ENCODE measurements at places on chromosomes 13 and 19. TPM values are rescaled to one million over a fixed set of nuclear protein-coding genes. Genes with fewer than 3 reads are reported as not detected.

- DNase-seq, result no peak
Observed at GRCh38 chr13:46526740-46527139, 26.2 kb upstream of the LRCH1 start.

DNA sequence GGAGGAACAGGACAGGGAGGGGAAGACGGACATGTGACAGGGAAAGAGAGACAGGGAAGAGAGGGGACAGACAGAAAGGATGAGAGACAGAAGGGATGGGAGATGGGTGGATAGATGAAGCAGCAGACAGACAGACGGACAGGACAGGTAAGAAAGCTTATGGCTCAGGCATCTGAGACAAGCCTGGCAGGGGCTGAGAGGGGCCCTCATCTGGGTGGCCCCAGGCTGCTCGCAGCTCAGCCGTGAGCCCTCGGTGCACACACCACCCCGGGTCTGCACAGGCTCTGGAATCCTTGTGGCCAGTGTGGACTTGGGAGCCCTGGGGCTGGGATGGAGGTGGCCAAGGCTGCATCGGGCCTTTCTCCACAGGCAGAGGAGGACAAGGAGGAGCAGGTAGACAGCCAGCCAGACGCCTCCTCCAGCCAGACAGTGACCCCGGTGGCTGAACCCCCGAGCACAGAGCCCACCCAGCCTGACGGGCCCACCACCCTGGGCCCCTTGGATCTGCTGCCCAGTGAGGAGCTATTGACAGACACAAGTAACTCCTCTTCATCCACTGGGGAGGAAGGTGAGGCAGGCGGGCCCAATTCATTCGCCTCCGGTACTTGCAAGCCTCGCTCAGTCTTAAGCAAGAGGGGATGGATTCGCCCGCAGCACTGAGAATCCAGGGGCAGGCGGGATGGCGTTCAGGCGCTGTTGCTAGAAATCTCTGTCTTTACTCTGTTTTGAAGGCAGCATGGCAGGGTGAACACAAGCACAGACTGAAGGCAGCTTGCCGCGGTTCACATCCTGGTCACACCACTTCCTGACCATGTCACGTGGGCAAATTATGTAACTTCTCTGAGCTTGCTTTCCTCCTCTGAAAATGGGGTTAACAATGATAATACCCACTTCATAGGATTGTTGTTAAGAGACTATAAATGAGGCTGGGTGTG is 14.0 kb downstream of the GRAMD1A start:
- no peak for DNase-seq

DNA sequence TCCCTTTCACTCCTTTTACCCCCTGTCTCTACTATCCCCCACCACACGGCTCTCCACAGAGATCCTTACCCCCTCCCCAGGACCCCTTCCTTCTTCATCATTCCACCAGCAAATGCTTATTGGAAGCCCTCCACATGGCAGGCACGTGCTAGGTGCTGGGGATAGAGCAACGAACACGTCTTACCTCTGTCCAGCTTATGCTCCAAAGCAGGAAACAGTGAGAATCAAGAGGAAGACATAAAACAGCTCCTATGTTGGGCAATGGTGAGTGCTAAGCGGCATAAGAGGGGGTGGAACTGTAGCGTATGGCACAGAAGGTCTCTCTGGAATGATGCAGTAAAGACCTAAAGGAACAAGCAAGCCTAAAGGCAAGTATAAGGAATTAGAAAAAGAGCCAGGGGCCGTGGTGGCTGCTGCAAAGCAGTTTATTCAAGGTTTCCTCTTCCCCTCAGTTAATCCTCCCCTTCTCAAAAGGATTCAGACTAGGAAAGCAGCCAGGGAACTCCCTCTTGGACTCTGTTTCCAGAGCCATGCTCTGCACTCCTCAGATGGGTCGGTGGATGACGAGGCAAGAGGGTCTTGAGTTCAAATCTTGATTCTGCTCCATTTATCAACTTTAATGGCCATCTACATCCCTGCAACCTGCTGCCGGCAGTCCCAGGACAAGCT is 289.4 kb downstream of the FOXO1 start:
- no peak for DNase-seq

DNA sequence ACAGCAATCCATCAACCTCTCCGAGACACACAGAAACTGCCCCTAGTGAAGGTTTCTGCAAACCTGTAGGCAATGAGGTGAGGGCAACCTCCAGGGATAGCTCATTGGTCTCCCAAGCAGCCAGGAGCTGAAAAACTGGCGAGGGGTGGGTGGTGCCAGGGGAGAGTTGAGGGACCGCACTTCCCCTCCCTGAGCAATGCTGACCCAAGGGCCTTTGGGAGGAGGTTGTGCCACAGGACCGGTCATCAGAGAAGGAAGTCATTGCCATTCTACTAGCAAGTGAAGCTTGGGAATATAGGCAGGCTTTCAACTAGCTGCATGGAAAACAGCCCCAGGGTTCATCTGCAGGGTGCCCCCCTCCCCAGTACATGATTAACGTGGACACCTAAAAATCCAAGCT is 23.1 kb upstream of the MED4 start:
- no peak for DNase-seq

KASH5 gene
- not detected for polyA plus RNA-seq

WDR88 gene
- not detected for polyA plus RNA-seq

- no peak for DNase-seq
Observed at GRCh38 chr13:114104655-114105520, 27.5 kb downstream of the RASA3 start.

- DNase-seq, result peak; percentile 75
Observed at GRCh38 chr13:62320129-62321108, 904.8 kb upstream of the PCDH20 start.

DNA sequence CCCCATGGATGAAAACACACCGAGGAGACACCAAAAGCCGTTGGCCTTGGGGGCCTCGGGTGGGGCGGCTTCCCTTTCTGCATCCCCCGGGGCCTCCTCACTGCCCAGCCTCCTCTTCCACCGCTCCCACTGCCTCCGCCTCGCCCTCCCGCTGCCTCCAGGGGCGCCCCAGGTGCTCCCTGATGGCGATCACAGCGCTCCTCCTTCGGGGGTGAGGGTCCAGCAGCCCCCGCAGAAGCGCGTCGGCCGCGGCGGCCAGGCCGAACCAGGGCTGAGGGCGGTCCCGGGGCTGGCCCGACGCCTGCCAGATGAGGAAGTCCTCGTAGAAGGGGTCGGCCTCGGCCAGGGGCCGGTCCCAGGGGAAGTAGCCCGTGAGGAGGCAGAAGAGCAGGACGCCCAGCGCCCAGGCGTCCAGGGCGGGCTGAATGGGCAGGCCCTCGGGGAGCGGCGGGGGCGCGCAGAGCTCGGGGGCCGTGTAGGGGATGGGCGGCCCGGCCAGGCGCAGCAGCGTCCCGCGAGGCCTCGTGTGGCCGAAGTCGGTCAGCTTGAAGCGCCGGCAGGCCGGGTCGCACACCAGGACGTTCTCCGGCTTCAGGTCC is 7.2 kb downstream of the SBK2 start:
- DNase-seq, result no peak

- DNase-seq, result no peak
Observed at GRCh38 chr19:3150739-3151329, 15.0 kb downstream of the GNA15 start.

DNA sequence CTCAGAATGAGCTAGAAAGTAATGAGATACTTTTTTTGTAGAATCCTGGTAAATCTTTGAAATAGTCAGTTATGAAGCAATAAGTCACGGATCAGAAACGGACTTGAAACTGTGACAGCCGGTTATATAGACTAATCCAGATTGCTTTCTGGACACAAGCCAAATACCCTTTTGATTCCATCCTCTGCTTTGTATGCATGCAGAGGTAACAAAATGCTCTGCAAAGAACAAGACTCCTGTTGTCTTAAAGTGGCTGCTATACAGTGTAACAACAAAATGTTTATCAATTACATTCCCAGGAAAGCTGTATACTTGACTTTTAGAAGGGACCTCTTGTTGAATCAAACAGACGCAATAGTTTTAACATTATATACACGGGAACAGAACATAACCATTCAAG is 66.5 kb upstream of the STARD13 start:
- no peak for DNase-seq

DNA sequence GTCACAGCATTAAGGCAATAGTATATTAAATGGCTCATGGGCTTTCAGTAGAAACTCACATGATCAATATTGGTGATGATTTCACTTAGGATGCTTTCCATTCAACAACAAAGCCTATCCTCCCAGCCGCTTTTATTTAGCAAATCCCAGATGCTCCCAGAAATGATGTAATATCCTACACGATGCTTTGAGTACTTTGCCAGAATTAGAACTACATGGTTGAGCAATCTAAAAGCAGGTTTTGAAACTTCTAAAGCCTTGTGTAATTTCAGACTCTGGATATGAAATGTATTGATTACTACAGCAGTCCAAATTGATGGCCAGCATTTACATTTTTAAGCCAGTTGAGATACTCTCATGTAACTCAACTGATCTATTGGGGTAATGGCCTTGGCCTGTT is 13.6 kb downstream of the DLEU7 start:
- no peak for DNase-seq

NAPSA gene
- polyA plus RNA-seq, result 0.39 TPM

DNA sequence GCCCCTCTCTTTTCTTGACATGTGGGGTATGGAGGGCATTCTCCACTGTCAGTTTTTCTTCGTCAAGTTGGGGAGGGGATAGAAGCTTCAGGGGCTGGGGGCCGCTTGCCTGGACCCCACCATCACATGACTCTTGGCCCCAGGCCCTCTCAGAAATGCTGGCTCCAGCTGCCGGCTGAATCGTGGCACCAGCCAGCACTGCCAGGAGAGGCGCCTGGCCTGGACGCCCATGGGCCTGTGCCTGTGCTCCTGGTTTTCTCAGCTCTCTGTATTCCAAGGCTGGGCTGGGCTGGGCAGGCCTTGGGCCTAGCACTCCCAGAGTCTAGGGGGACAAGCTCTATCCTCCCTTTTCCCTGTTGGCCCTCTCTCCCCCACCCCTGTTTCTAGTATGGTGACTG is 38.6 kb downstream of the LYL1 start:
- DNase-seq, result no peak

DNA sequence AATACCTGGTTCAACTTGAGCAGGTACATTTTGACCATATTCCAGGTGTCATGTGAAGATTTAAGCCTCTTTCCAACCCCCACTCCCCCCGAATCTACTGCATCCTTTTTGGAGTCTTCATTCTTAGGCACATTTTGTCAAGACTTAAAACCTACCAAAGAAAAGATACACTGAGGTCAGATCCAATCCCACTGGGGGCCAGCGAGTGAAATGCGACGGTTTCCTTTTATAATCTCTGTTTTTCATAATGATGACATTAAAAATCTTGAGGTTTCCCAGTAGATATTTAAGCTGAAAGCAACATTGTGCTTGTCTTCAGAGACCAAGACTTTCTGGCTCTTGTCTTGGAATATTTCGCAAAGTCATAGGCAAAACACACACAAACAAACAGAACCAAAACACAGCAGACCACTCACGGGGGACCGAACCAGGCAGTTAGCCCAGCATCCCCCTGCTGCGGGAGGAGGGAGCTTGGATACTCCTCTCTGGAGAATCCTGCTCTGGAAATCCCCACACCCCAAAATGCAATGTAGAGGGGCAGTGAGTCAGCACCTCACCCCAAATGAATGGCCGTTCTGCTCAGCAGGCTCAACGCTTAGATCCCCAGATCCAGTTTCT is 506 bp upstream of the GAS6 start:
- peak; percentile 33 for DNase-seq

DNA sequence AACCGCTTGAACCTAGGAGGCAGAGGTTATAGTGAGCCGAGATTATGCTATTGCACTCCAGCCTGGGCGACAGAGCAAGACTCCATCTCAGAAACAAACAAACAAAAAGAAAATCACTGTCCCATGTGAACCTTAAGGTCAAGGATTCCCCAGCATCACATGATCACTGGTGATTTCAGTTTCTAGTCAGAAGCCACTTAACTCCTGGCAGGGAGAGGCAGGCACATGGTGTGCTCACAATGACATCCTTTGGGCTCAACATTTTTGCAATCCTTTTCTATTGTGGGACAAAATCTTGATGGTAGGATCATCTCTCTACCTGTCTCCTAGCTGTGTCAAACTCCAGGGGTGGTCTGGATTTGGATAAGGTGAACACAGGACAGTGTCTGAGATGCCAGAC is 12.1 kb downstream of the AKAP8 start:
- no peak for DNase-seq

DNA sequence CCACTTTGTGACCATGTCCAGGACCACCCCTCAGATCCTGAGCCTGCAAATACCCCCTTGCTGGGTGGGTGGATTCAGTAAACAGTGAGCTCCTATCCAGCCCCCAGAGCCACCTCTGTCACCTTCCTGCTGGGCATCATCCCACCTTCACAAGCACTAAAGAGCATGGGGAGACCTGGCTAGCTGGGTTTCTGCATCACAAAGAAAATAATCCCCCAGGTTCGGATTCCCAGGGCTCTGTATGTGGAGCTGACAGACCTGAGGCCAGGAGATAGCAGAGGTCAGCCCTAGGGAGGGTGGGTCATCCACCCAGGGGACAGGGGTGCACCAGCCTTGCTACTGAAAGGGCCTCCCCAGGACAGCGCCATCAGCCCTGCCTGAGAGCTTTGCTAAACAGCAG is 7.7 kb upstream of the CEACAM7 start:
- DNase-seq, result no peak

GRCh38 chr19:35144600-35145436 is 1.8 kb downstream of the FXYD7 start:
- DNase-seq, result no peak

DNA sequence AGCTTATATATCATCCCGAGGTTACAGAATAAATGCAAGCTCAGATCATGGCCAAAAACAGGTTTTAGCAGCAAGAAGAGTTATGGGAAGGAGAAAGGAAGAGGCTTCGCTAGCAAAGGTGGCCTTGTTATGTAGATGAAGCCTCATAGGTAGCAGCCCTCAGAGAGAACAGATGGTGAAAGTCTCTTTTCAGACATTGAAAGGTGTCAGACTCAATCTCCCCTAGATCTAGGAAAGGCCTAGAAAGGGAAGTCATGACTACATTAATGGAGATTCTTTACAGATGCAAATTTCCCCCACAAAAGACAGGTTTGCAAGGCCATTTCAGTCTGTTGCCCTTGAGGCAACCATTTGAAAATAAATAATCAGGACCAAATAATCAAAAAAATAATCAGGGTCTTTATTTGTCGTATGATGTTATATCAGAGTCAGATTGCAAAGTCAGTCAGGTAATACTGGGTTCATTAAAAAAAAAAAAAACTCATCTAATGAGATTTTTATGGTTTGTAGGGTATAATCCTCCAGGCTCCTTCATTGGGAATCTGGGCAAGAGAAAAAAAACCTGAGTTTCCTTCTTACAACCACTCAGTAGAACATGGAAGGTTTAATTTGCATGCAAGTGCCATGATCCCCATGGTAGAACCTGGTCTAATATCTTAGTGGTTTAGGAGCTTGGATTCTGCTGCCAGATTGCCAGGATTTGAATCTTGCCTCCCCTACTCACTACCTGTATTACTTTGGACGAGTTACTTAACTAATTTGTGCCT is 50.8 kb upstream of the HTR2A start:
- no peak for DNase-seq

- peak; percentile 11 for DNase-seq
Observed at GRCh38 chr19:49151267-49152118, 3.7 kb downstream of the HRC start.
